Right lung (tissue), 10 donors: ENCODE measurements at places on chromosomes 2 and 18. TPM values are rescaled to one million over a fixed set of nuclear protein-coding genes. Genes with fewer than 3 reads are reported as not detected.

The CYP27C1 gene
- polyA plus RNA-seq = 8.4 TPM

DNA sequence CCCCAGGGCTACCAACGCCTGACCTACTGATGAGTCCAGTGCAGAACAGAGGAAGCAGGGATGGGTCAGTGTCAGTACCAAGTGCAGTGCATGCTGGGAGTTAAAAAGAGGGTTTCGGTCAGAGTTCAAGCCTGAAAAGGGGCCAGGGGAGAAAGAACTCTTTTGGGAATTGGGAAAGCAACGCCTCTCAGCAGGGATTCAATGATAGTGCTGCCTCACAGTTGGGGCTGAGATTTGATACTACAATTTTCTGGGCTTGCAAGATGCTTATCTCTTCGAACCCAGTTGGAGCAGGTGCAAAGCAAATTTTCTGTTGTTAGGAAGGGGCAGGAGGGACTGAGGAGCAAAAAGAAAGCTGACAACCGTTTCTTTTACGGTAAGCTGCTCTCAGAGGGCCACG lies 82.6 kb downstream of the CERKL start:
- DNase-seq = no peak

GRCh38 chr2:30923623-30924022 lies 116.4 kb upstream of the CAPN13 start:
- no peak for DNase-seq

The EVA1A gene
- 36.4 TPM for polyA plus RNA-seq

- DNase-seq = no peak
Measured at GRCh38 chr18:7037470-7037869, 80.1 kb downstream of the LAMA1 start.

DNA sequence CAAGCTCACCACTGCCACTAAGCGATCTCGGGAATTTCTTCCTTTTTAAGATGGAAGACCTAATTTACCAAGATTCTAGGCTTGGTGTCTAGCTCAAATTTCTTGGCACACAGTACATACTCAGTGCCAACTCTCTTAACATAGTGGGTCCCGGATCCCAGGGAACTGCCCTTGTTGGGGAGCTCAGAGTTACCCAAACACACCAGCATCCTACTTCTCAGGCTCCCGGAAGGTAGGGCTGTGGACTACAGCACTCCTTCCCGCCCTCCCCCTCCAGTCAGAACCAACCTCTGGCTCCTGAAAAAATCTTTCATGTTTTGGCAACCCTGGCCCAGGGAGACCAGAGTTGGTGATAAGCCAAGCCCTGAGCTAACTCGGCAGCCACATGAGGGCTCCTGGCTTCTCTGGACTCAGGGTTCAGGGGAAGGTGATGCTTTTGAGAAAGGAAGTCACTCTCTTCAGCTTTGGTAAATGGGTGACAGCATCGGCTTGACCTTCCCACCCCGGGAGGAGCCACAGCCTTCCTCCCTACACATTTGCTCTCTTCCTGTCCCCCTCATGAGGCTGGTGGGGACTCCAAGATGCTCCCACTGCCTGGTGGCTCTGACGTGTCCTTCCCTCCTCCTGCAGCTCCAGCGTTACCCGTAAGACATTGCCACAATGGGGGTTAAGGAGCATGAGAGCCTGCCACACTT lies 8.8 kb downstream of the ODC1 start:
- no peak for DNase-seq

The ALK gene
- polyA plus RNA-seq = 0.16 TPM

GRCh38 chr2:178450524-178450773 lies 526 bp downstream of the PRKRA start:
- no peak for DNase-seq

The TCF7L1 gene
- 48.0 TPM for polyA plus RNA-seq

DNA sequence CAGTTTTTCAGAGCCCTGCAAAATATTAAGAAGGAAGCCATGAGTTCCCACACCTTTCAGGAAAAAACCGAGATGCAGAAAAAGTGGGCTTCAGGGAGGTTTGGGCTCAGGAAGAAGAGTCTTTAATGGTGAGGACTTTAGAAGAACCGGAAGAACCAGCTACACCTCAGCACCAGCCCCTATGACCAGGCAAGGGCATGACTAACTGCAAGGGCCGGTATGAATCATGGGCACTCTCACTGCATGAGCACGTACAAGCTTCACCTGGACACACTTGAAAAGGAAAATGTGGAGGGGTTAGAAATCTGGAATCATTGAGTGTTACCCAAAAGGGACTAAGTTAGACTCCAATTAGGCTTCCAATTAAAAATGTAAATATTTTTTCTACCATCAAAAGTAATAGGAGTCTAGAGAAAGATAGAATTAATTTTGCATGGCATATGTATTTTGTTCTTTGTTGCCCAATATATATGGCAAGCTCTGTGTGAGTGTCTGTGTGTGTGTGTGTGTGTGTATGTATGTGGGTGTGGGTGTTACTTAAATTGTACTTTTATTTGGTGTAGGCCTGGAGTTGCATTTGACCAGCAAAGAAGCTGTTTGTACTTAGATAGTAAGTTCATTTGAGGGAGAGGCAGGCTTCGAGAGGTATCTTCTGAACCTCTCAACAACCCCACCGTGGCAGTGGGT lies 66.5 kb upstream of the THUMPD2 start:
- DNase-seq = no peak

GRCh38 chr2:71303849-71304248 lies 27.7 kb upstream of the ZNF638 start:
- no peak for DNase-seq

The EPHA4 gene
- polyA plus RNA-seq = 27.8 TPM

- no peak for DNase-seq
Measured at GRCh38 chr2:64219149-64219548, 74.9 kb upstream of the PELI1 start.

- no peak for DNase-seq
Measured at GRCh38 chr2:240557101-240557751, 562 bp downstream of the ANKMY1 start.

DNA sequence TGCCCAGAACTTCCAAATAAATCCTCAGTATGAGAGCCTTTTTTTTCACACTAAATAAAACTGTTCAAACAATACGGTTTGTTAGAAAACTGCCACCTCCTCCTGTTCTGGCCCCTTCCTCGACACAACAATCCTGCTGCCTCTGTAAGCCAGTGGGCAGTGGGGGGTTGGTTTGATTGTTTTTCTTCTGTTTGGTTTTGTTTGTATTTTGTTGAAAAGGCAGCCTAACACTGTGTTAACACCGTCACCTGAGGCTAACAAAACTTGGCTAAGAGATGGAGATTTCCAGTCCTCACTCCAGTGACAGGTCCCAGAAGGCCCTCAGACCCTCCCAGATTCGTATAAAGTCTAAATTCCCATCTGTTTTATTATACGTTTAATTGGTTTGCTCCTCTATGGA lies 402.1 kb downstream of the ZNF521 start:
- DNase-seq = no peak

DNA sequence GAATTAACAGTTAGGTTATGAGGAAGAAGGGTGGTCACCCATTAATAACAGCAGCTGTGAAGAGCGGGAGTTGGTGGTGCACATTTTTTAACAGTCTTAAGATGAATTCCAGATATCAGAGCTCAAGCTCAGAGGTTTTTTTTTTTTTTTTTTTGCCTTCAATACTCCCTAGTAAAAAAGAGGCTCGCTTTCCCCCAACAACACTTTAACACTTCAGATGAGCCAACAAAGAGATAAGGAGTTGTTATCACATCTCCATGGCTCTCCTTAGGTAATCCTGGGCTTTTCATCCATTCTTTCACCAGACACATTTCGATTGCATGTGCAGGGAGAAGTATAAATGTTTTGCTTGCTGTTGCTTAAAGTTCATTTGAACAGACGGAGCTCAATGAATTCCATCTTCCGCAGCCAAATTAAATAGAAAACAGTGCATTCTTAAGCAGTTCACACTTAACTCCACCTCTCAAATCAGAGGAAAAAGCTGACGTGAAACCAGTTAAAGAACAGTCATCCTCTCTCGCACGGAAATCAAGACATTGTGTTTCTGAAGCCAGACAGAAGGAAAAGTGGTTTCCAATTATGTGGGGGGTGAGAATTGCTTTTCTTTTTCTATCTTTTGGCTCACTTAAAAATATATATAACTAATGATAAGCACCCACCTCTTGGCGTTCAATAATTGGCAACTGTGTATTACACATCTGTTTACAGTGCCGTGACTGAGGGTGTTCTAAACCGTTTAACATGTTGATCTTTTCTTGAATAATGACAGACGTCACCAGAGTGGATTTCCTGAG lies 118.2 kb downstream of the ZNF521 start:
- no peak for DNase-seq

The TM4SF20 gene
- polyA plus RNA-seq = not detected

The B4GALT6 gene
- polyA plus RNA-seq = 15.7 TPM

- DNase-seq = no peak
Measured at GRCh38 chr2:227450311-227450841, 21.6 kb upstream of the AGFG1 start.

The HMSD gene
- polyA plus RNA-seq = 1.3 TPM

The POTEI gene
- polyA plus RNA-seq = 0.57 TPM

DNA sequence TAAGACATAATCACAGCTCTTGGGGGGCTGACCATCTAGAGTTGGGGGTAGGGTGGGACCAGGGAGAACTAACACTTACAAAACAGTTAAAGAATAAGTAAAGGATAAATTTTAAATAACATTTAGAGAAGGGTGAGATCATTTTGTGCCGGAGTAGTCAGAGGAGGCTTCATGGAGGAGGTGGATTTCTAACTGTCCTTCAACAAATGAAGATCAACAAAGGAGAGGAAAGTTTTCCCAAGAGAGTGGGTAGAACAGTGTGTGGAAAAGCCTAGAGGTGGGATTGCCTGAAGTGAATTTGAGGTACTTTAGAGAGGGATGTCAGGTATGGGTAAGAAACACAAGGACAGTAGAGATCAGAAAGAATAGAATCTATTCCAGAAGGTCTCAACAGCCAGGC lies 7.3 kb downstream of the PROKR1 start:
- DNase-seq = no peak

DNA sequence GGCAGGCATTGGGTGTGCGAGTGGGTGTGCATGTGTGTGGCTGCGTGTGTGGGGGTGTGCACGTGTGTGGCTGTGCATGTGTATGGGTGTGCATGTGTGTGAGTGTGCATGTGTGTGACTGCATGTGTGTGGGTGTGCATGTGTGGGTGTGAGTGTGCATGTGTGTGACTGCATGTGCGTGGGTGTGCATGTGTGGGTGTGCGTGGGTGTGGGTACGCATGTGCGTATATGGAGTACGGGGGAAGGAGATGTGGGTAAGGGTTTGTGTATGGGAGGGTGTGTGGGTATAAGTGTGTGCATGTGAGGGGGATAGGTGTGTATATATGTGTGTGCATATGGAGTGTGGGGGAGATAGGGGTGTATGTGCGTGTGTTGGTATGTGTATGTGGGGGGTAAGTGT lies 136.4 kb downstream of the FAM210A start:
- DNase-seq = no peak

DNA sequence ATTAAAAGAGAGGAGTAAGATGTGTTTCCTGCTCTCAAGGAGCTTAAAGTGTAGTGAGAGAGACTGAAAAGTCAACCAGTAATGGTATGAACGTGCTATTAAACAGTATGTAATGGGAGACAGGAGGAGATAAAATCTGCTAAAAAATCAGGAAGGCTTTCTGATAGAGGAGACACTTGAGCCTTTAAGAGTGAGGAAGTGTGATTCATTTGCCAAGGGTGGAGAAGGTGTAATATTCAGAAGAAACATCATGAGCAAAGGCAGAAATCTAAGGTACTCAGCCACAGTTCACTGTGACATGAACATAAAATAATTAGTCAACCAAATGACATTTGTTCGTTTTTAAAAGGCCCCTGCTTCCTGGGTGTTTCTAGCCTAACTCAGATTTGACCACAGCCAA lies 137.8 kb upstream of the SKOR2 start:
- peak; percentile 2 for DNase-seq

GRCh38 chr2:159152128-159152778 lies 134.2 kb downstream of the WDSUB1 start:
- DNase-seq = no peak

The TEKT4 gene
- polyA plus RNA-seq = 0.16 TPM

The TRABD2A gene
- 14.0 TPM for polyA plus RNA-seq

The ERBB4 gene
- 1.5 TPM for polyA plus RNA-seq

GRCh38 chr2:10817413-10817812 lies 4.8 kb upstream of the PDIA6 start:
- DNase-seq = no peak

DNA sequence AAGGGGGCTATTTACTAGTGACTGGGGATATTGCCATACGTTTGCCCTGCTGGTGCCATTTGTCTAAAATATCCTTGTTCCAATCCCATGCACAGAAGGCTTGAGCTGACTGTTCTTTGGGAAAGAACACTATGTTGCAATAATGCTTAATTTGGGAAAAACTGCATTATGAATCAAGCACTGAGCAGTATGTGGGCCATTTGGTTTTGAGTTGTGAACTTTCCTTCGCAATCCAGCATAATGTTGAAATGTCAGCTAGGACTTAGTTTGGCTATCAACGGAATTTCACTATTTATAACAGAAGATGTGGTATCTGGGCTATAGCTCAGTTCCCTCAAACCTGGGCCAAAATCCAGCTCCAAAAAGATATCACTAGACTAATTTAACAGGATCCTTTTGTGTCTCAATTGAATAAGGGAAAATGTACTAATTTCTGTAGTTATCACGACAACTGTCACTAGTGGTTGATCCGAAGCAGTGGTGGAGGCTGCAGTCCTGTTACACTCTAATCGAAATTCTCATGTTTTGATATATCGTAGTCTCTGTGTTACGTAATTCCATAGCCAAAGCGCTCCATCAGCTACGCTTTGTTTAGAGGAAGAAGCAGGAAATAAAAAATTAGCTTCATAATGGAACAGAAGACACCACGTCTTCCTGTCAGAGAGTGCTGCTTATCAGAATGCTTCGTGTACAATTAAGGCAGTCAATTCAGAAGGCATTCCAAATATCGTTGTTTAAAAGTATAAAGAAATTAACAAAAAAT lies 686.8 kb upstream of the SALL3 start:
- DNase-seq = peak; percentile 64

DNA sequence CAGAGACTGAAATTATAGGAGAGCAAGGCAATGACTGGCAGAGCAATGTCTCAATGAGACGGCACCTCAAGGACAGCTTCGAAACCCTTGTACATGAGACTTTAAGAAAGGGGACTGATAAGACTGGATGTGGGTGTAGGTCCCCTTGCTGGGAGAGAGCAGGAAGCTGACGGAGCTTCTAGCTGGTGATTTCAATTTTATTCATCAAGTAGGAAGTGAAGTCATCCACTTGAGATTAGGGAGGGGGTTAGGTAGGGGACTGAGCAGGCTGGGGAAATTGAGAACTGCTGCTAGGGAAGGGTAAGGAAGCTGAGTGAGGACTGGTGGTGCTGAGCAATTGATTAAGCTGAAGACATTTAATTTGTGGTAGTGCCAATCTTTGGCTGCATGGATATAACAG lies 99.5 kb upstream of the ITGB6 start:
- no peak for DNase-seq

- no peak for DNase-seq
Measured at GRCh38 chr18:2935438-2936192, 77.3 kb downstream of the LPIN2 start.

The PIGN gene
- 30.4 TPM for polyA plus RNA-seq

GRCh38 chr2:122166820-122167219 lies 411.4 kb downstream of the TSN start:
- DNase-seq = no peak

- DNase-seq = peak; percentile 73
Measured at GRCh38 chr18:34710934-34711333, 836 bp downstream of the DTNA start.

GRCh38 chr2:233816771-233817170 lies 37.6 kb downstream of the HJURP start:
- no peak for DNase-seq

The PLB1 gene
- polyA plus RNA-seq = 1.2 TPM

- no peak for DNase-seq
Measured at GRCh38 chr2:150133623-150134022, 353.8 kb downstream of the RND3 start.
